ENCODE measurements at places on chromosomes 1 and 21. TPM values are rescaled to one million over a fixed set of nuclear protein-coding genes. Genes with fewer than 3 reads are reported as not detected.

SH2D2A gene
- total RNA-seq = 1.5 TPM

CRNN gene
- total RNA-seq = not detected

OR2W3 gene
- not detected for total RNA-seq

RUNX3 gene
- total RNA-seq = 3.7 TPM

LEFTY1 gene
- 74.3 TPM for total RNA-seq

CLIC6 gene
- 2.1 TPM for total RNA-seq

HPDL gene
- not detected for total RNA-seq

TSPAN2 gene
- total RNA-seq = 2.1 TPM

C1orf21 gene
- 4.1 TPM for total RNA-seq

LHX8 gene
- not detected for total RNA-seq

FRRS1 gene
- total RNA-seq = 3.0 TPM

TMEM82 gene
- total RNA-seq = not detected

HAO2 gene
- total RNA-seq = not detected

SZRD1 gene
- total RNA-seq = 35.8 TPM

ADORA1 gene
- total RNA-seq = 9.0 TPM

GRCh38 chr1:204074274-204075138, 1.6 kb downstream of the SOX13 start:
- DNase-seq = peak; percentile 74

GRCh38 chr21:25790122-25790877, 55.5 kb downstream of the GABPA start:
- no peak for DNase-seq

DNA sequence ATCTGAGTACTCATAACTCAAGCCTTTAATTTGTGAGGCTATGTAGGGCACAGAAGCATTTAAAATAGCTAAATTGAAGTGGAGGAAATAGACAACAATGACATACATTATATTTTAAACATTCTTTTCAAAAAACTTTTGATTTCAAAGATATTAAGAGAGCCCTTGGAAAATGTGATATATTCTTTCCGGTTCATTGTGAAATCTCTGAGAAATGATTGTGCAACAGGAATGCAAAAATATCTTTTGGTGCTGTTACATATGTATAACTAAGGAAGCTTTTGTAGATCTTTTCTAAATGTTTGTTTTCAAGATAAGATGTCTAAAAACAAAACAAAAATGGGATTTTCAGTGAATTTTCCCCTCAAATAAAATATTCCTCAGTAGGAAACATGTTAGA, 185.2 kb downstream of the LEPR start:
- no peak for DNase-seq

DNA sequence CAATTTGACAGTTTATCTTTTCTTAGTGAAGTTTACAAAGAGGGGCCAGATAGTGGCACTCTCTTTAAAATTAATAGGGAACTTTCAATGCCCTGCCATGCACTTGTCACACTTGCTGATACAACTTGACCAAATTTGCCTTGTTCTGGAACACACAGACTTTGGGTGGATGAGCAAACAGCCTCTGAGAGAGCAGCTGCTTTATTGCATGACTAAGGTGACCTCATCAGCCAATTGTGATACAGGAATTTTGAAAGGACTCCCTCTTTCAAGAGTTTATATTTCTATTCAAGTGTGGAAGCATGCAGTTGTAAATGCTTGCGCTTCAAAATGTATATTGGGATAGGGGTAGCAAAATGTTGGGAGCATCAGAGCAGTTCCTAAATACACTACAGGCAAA, 2.1 kb upstream of the RGS1 start:
- DNase-seq = no peak

GRCh38 chr1:198970916-198971315, 332.1 kb downstream of the PTPRC start:
- DNase-seq = no peak

GRCh38 chr1:160711276-160711601, 383 bp downstream of the CD48 start:
- no peak for DNase-seq

GRCh38 chr1:150221552-150221951, 14.4 kb downstream of the ANP32E start:
- DNase-seq = no peak

DNA sequence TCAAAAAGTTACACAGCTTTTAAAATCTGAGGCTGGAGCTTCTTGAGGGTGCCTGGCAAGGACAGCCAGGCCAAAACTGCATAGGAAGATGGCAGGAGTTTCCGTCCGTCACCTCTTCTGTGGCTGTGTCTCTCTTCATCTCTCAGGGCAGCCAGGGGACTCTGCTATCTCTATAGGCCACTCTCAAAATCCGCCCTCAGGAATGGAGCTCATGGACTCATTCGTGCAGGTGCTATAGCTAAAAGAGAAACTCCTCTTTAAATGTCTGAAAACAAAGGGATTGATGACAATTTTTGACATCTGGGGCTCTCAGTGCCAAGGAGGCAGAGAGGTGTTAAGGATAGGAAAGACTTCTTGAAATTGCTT, 27.2 kb downstream of the OVAAL start:
- no peak for DNase-seq

DNA sequence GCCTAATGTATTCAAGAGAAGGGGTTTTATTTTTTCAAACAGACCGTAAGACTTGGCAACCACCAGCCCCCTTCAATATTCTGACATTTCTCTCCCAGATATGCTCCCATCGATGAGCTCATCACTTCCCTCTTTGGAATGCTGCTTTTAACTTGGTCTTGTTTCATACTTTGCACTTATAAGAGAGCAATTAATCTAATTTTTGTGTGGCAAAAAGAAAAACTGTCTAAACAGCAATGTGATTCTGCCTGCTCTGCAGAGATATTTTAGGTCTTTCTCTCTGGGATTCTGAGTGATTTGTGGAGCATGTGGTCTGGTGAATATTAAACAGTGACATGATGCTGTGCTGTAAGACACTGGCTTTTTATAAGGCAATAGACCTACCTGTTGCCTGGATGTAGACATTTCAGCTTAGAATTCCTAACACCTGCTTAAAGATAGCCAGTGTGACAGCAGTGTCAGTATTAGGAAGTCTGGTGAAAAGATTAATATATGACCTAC, 284.8 kb downstream of the BACH1 start:
- DNase-seq = no peak

DNA sequence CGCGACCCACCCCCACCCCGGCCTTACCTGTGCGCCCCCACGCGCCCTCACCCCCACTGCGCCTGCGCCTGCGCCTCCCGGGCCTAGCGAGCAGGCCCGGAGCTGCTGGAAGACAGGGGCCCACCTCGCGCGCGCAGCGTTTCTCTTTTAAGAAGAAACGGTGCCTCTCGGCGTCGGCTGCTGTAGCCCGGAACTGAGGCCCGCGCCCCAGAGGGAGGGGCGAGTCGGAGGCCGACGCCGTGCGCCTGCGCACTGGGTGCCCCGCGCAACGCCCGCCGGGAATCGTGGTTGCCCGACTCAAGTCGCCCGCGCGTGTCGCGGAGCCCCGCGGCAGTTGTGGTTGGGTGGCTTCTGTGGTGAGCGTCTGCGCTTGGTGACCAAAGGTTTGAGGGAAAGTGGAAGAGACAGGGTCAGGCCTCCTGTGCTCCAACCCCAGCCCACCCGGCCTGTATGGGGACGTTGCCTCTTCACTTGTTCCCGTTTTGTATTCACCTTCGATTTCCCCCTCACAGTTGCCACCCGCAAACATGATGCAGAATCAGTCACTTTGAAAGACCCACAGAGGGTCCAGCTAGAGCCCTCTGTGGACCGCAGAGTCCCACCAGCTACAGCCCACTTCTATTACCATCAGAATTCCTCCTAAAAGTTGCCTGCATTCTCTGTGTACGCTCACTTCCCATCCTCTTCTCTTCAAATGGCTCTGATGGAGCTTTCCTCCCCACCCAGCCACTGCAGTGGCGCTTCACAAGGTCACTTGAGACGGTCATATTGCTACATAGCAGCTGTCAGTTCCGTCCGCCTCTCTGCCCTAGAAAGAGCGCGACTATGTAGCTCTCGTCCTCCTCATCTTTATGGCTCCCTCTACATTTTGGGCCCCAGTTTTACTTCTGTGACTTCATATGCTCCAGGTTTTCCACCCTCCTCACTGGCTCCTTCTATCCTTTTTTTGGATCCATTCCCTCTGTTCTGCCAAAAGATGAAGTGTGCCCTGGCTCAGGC, at the start of gene ZNF692:
ZNF692 (minus strand) TSS at position 195 of the 999 bp plus-strand sequence. CDS start 776 bp downstream, outside the sequence.
- peak; percentile 97 for DNase-seq

- DNase-seq = no peak
Measured at GRCh38 chr1:18705811-18706210, 75.2 kb downstream of the PAX7 start.

- no peak for DNase-seq
Measured at GRCh38 chr1:53295726-53296116, 32.1 kb downstream of the LRP8 start.

GRCh38 chr1:185008838-185009237, 34.5 kb upstream of the NIBAN1 start:
- DNase-seq = no peak

All from pancreas (tissue), 10 donors.